ENCODE measurements at places on chromosomes 3 and 15. TPM values are rescaled to one million over a fixed set of nuclear protein-coding genes. Genes with fewer than 3 reads are reported as not detected.
A peak's percentile ranks its signal among the peaks of the same experiment; 100 is the strongest.

GRCh38 chr3:31167666-31168065 is 273.2 kb upstream of the GADL1 start:
- DNase-seq, result no peak

DNA sequence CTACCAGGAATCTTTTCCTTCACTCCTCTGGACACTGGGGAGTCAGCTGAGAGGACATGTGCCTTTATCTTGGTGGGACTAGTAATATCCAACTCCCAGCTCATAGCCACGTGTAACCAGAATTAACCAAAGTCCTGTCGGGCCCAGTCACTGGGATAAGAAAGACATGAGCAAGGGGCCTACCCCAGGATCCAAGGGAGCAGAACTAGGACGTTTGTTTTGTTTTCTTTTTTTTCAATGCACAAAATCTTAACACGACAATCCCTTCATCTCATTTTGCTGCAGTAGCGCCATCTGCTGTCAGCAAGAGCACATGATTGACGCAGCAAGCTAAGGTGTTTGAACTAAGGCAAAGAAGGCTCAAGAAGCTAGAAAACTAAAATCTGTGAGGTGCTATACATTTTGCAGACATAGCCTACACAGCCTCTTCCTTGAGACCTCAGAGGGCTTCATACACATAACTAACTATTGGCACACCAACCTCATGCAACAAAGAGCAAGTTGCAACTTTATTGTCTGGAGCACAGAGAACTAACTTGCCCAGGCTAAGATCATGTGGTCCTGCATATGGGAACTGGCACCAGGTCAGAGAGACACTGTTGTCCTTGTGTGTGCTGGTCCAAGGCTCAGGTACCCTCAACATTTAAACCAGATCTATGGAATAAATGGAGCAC is 43.6 kb downstream of the RLBP1 start:
- DNase-seq, result no peak

CYP11A1 gene
- 1.1 TPM for total RNA-seq

GRCh38 chr3:112847692-112848091 is 1.0 kb upstream of the CD200R1L start:
- DNase-seq, result no peak

PLSCR5 gene
- total RNA-seq, result not detected

SACM1L gene
- total RNA-seq, result 84.7 TPM

DNA sequence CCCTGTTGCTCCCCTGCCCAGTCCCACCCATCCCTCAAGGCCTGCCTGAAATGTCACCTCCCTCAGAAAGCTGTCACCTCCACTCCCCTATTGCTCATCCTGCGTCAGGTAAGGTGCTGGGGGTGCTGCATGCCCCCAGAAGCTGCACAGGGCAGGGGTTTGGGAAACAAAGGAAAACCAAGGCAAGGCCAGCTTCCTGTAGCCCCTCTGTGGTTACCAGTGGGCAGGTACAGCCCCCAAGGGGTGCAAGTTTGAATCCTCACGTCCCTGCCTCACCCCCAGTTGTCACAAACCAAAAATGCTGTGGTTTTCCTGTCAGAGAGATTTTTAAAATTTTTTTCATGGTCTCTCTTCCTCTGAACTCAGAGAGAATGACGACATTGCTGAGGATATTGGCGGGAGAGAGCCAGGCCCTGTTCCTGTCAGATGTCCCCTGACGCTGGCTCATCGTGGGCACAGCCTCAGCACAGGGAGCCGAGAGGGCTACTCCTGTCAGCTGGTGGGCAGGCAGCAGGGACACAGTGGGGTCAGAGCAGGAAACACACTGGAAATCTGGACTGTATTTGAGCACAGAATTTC is 27.0 kb downstream of the PSTPIP1 start:
- no peak for DNase-seq

- no peak for DNase-seq
Observed at GRCh38 chr15:71261909-71262308, 146.6 kb downstream of the THSD4 start.

- no peak for DNase-seq
Observed at GRCh38 chr3:190545191-190545590, 31.3 kb downstream of the IL1RAP start.

DNA sequence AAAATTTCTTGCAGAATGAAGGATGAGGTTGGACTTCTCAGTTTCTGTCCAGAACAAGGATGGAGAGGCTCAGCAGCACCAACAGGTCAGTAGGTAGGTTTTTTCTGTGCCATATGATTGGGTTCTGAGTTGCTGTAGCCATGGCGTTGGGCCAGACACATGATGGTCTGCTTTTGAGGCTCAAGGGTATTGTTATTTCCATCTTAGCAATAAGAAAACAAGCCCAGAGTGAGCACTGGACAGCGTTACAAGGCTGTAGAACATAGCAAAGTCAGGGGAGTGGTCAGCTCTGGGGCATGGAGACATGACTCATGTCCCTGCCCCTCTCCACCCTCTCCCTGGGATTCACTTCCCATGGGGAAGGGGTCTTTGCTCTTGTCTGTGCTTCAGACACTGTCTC is 137.6 kb upstream of the TOPAZ1 start:
- no peak for DNase-seq

DNA sequence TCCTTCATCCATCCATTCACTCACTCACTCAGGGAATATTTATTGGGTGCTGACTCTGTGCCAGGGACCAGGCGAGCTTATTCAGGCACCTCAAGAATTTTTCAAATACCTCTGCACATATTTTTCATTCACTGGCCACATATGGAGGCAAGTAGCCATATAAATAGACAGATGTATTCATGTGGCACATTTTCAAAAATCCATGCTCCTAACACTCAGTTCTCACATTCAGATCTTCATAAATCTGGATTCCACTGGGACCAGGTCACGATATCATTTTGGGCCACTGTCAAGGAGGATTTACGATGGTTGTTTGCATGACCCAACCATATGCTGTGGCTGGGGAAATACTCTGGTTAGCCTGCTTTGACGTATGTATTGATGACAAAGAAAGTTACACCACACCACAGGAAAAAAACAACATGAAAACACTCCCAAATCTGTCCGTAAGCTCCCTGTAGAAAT is 241.8 kb upstream of the LRTM1 start:
- no peak for DNase-seq

- no peak for DNase-seq
Observed at GRCh38 chr15:70072479-70072878, 25.2 kb downstream of the TLE3 start.

- DNase-seq, result no peak
Observed at GRCh38 chr3:111601810-111602209, 6.7 kb upstream of the ZBED2 start.

DNA sequence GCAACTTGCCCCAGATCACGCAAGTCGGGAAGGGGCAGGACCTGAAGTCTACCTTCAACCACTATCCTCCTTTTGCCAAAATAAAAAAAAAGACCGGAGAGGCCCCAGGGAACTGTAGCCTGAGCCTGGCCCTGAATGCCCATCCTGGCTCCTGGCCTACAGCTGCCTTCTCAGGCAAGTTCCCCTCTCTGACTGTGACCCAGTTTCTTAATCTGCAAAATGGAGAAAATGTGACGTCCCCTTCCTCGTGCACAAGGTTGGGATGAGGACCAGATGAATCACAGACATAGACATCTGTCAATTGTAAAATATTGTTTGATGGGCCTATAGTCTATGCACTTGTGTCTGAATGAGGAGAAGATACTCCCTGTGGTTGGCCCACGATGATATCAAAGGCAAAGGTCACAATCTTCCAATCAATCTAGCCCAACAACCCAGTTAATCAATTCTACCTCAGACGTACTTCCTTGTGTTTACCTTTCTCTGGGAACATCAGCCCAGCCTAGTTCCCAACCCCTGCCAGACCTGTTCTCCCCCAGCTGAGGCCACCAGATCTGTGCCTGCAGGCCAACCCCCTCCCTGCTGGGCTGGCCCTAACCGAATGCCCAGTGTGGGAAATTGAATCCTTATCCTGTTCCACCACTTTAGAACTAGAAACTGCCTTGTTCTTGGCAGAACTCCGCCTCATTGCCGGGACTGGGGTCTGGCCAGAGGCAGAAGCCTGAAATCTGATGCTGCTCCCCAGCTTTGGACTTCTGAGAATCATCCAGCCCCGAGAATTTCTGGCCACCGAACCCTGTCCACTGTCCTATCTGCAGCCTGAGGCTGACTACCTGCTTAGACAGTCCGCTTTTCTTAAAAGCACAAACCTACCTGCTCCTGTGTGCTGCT is 101.8 kb upstream of the LIPC start:
- peak; percentile 56 for DNase-seq

Measured in breast epithelium (tissue), 4 donors.